Dermis blood vessel endothelial cell (primary cell): ENCODE measurements at places on chromosomes 11 and 22.

- DNase-seq, result no peak
Measured at GRCh38 chr11:103898577-103899336, 137.7 kb upstream of the DDI1 start.

- peak; percentile 15 for DNase-seq
Measured at GRCh38 chr22:30921108-30921507, 47.5 kb downstream of the MORC2 start.

DNA sequence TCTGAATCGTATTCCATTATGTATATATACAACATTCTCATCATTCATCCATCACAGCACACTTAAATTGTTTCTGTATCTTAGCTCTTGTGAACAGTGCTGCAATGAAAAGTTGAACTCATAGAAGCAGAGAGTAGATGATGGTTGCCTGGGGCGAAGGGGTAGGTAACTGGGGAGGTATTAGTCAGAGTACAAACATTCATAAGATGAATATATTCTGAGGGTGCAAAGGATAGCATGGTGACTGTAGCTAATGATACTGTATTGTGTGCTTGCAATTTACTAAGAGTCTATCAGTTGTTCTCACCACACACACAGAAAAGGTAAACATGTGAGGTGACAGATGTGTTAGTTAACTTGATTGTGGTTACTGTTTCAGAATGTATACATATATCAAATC is 12.6 kb upstream of the RFPL2 start:
- DNase-seq, result no peak

- DNase-seq, result no peak
Measured at GRCh38 chr11:135073381-135073780, 661.3 kb upstream of the B3GAT1 start.

DNA sequence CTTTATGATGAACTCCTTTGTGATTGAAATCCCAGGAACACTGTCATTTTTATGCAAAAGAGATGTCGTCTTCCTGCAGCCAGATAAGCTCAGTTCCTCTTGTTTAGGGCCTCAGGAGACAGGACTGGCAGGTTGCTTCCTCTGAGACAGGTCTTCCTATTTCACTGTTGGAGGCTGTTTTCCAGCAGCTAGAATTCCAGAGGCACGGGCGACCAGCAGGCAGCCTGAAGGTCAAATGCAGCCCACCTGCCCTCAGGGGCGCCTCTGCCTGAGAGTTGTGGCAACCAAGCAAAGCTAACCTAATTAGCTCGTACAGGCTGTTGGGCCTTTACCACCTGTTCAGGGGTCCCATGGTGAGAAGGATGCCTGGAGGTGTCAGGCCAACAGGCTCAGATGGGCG is 22.3 kb downstream of the SLC6A5 start:
- no peak for DNase-seq

GRCh38 chr11:114059984-114060391 is 477 bp downstream of the ZBTB16 start:
- peak; percentile 67 for DNase-seq

DNA sequence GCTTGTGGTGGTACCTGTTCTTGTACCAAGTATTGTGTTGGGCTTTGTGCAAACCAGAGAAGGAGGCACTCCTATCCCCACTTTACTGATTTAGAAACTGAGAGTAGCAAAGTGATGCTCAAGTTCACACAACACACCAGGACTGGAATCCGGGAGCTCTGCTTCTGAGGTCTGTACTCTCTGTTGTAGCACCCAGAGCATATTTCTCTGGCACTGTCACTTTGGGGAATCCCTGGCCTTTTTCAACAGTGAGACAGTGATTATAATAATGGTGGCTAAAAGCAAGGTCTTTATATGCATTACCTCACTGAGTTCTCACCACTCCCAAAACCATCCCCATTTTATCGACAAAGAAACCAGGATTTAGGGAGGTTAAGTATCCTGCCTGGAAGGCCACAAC is 362.4 kb downstream of the TENM4 start:
- DNase-seq, result no peak

DNA sequence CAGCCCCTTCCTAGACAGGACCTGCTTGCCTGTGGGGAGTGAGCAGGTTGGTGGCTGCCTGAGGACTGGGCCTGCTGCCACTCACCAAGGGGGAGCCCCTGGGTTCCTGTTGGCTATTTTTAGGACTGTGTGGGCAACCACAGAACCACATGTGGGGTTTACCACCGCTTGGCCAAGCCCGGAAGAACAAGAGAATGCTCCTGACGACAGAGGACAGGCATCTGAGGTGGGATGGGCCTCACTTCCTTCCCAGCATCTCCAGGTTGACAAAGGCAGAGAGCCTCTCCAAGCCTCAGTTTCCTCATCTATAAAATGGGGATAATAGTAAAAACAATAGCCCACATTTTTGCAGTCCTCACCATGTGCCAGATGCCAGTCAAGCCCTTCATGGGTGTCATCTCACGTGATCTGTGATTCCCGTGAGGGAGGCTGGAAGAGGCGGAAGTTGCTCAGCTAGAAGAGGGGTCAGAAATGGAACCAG is 43.6 kb downstream of the LRRC32 start:
- no peak for DNase-seq

- peak; percentile 47 for DNase-seq
Measured at GRCh38 chr11:94895451-94895850, 77.9 kb downstream of the CWC15 start.

DNA sequence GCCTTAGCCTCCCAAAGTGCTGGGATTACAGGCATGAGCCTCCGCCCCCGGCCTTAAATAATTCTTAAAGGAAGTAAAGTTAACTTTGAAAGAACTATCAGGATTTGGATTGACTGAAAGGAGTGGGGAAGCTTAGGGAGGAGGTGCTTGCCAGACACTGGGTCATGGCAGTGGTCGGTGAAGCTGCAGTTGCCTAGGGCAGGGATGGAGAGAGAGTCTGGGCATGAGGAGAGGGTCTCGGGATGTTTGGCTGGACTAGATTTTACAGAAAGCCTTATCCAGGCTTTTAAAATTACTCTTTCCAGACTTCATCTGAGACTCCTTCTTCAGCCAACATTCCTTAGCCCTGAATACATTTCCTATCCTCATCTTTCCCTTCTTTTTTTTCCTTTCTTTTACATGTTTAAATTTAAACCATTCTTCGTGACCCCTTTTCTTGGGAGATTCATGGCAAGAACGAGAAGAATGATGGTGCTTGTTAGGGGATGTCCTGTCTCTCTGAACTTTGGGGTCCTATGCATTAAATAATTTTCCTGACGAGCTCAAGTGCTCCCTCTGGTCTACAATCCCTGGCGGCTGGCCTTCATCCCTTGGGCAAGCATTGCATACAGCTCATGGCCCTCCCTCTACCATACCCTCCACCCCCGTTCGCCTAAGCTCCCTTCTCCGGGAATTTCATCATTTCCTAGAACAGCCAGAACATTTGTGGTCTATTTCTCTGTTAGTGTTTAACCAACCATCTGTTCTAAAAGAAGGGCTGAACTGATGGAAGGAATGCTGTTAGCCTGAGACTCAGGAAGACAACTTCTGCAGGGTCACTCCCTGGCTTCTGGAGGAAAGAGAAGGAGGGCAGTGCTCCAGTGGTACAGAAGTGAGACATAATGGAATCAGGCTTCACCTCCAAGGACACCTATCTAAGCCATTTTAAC is at the start of gene NNMT:
NNMT (plus strand) TSS at position 724 of the 929 bp plus-strand sequence; CDS start at position 882, 158 bp downstream.
- DNase-seq, result peak; percentile 93

DNA sequence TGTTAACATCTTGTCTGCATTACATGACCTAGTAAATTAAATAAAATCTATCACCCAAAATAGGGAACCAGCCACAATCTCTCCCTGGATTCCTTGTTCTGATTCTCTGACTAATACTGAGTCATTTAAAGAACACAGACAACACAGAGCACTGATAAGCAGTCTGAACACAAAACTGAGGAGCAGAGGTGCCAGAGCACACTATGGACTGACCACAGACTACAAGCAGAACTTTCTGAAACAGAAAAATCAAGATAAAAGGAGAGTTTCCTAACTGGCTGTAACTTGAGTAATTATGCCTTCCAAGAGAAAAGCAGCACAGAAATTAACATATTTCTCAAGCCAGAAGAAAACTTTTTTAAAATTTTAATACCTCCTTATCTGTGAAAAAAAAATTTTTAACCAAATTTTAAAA is 128.8 kb downstream of the SGSM3 start:
- peak; percentile 75 for DNase-seq

DNA sequence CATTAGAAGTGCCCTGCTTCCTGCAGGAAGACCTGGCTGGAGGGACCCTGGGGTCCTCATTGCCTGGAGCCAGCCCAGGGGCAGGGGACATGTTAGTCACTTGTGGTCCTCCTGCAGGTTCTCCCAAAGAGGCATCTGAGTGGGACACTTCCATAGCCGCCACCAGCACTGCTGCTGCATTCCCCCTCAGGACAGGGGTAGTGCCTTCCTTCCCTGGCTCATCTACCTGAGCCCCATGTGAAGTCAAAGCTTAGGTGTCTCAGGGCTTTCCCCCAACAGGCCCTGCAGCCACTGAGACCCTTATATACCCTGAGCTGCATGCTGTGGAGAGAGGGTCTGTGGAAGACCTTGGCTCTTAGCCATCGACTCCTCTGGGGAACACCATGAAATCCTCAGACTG is 45.0 kb upstream of the VPREB1 start:
- no peak for DNase-seq

DNA sequence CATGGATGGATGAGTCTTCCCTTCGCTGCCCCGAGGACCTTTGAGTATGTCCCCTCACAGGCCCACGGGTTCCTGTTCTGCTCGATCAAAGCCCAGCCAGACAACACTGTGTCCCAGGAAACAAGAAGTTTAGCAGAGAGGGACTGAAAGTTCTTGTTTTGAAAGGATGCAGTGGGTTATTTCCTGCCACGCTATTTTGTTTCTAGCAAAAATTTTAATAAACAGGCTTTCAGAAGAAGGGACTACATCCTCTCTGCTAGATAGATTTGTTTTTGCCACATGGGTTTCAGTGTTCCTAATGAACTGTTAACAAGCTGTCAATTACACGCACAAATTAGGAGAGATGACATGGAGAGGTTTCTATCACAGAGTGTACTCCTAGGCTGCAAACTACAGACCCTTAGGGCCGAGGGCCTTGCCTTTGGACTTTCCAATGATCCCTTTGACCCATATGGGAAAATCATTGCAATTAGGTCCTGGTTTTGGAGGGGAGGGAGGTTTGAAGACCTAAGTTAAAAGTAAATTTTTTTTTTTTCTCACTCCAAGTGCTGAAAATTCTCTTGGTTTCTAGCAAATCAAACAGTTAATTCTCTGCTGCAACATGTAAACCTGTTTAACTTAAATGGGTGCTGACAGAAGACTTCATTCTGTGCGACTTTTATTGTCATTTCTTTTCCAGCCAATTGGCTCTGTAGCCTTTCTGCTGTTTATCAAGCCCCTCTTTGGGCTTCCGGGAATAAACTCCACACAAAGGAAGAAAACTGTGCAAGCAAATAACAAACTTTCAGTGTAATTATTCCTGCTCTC is 81.4 kb downstream of the RCN1 start:
- DNase-seq, result no peak

DNA sequence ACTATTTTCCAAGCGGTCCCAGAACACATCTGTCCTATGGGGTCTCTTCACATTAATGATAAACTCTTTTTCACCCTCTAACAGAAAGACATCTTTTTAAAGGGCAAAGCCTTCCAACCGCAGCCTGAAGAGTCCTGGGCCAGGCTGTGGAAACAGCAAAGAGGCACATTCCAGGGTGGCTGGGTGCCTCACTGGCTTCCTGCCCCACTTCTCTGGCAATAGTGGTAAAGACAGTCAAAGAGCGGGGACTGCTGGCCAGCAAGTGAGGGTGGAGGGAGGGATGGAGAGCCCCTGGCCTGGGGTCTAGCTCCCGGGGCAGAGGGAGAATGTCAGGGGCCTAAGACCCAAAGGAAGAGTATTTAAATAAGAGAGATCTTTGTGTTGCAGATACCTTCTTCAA is 10.2 kb upstream of the CHST1 start:
- DNase-seq, result no peak

GRCh38 chr11:1652771-1653540 is 23.4 kb downstream of the KRTAP5-5 start:
- DNase-seq, result peak; percentile 69

DNA sequence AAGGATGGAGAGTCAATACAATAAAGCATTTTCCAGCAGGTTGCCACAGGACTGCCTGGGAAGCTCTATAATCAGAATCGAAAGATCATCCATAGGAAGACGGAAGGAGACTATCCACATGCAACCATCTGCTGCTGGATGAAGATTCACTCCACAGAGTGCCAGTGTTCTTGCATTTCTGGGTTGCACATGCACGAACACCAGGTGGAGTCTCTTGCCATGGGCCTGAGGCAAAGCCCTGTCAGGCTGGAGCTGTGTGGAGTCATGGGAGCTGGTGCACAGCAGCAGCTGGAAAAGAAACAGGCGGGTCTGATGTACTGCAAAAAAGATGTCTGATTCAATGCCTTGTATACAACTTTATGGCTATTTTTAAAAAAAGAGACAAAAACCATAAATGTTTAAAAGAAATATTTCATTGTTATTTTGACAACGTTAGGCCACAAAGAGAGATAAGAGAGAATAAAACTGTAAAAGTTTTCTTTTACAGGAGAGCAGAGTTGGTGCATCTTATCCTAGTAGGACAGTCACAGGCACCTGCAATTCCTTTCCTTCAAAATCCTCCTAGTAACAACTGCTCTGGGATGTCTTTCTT is 12.9 kb upstream of the FAT3 start:
- DNase-seq, result peak; percentile 3

DNA sequence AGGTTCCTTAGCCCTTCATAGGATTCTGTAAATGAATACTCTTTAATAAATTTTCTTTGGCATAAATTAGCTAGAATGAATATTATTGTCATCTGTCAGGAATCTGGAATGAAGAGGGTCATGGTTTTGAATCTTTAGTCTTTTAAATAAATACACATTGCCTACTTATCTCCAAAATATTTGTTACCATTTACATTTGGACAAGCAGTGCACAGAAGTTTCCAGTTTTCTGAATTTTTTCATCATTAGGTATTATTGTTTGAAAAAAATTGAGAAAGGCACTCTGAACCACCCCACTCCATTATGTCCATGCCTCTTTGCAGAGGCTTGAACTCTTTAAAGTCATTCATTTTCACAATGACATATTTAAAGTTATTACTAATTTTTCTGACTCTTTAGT is 549.0 kb upstream of the LUZP2 start:
- no peak for DNase-seq

- DNase-seq, result peak; percentile 42
Measured at GRCh38 chr22:50674606-50675552, 2.3 kb downstream of the SHANK3 start.

DNA sequence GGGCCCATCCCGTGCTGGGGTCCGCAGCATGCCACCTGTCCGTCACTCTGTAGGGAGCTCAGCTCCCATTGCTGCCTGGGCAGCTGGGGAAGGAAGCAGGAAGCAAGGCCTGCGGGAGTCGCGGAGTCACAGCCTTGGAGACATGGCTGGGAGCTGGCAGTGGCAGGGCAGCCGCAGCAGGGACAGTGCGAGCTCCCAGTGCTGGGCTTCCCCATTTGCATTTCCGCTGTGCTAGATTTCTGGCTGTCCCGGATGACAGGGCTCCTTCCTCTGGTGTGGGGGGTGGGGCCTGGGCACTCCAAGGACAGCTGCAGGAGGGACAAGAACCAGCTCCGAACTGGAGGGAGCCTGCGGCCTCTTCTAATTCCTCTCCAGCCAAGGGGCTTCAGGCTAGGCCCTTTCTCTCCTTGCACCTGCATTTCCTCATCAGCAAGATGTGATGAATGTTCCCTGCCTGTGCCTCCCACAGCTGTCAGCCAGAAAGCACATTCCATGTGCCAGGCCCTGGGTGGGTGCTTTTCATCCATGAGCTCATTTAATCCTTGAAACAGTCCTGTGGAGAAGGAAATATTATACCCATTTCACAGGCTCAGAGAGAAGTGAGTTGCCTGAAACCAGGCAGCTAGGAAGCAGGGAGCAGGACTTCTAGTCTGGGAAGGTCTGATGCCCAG is 48.0 kb downstream of the MYO7A start:
- peak; percentile 13 for DNase-seq

- no peak for DNase-seq
Measured at GRCh38 chr22:33640900-33641299, 279.4 kb downstream of the LARGE1 start.
